ENCODE measurements at places on chromosomes 2 and 18. TPM values are rescaled to one million over a fixed set of nuclear protein-coding genes. Genes with fewer than 3 reads are reported as not detected.

Gene IL1F10
- total RNA-seq = not detected

Gene BCL2
- 2.2 TPM for total RNA-seq

Gene ASB3
- 17.6 TPM for total RNA-seq

Gene LTBP1
- 63.4 TPM for total RNA-seq

Gene RGPD4
- total RNA-seq = not detected

Gene IL36B
- not detected for total RNA-seq

Gene CRYGD
- not detected for total RNA-seq
